Activated CD4-positive, alpha-beta T cell treated with anti-CD3 and anti-CD28 coated beads, Interleukin-2, amount 50 U/mL, for 1 hour (primary cell): ENCODE measurements at places on chromosomes 11 and 22.

GRCh38 chr22:17198170-17199002 is 20.8 kb downstream of the ADA2 start:
- no peak for DNase-seq

GRCh38 chr11:58254936-58255335 is 13.1 kb downstream of the OR10W1 start:
- DNase-seq: no peak

DNA sequence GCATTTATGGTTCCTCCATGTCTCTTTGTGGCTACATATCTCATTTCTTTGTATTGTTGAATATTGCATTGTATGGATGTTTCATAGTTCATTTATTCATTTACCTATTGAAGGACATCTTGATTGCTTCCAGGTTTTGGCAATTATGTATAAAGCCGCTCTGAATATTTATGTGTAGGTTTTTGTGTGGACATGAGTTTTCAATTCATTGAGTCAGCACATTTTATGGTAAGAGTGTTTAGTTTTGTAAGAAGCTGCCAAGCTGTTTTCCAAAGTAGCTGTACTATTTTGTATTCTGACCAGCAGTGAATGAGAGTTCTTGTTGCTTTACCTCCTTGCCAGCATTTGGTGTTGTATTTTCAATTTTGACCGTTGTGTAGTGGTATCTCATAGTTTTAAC is 39.2 kb downstream of the KDM2A start:
- no peak for DNase-seq

- no peak for DNase-seq
Measured at GRCh38 chr11:77211594-77212251, 83.7 kb downstream of the MYO7A start.

DNA sequence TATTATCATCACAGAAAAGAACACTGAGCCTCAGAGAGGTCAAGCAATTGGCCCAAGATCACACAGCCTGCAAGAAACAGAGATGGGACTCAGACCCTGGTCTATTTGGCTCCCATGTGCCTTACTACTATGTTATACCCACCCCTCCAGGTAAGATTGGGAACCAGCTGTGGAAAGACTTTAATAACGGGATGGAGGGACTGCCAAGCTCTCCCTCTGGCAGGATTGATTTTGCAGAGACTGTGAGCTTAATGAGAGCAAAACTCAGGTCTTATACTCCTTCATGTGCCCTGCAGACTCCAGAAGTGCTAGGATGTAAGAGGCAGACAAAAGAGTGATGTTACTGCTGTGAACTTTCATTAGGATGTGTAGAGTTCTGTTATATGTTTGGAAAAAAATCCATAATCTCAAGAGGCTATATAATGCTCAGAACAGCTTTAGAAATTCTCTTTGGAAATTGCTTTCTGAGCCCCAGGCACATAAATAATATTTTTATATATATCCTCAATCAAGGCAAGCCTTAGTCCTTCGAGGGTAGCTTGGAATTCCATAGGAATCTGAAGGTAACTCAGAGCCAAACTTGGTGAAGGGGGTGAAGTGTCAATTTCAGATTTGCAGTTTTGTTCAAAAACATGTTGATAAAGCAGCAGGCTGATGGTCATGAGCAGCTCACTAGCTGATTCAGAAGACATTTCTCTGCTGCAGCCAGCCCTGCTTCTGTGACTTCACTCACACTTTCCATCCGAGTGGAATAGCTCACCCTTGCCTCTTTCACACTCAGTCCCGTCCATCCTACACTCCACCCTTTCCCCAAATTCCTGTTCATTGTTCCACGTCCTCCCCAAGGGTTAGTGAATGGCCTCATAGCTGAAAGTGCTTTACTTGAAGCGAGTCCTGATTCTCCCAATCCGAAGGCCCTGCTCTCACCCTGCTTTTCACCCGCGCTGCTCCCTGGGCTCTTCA is 188.8 kb downstream of the SNX19 start:
- no peak for DNase-seq
